Activated T-helper 2 cell treated with anti-CD3 and anti-CD28 coated beads, Interferon-gamma antibody, Interleukin-2, Interleukin-4, amounts not matched to agents 10 μg/mL and 5 μg/mL and 100 μg/mL, durations not matched to agents 14 hours and 24 hours and 36 hours (primary cell): ENCODE measurements at places on chromosomes 1 and 21.

- DNase-seq = no peak
These were observed 119.3 kb downstream of the HLCS start for GRCh38 chr21:36847189-36847588.

- no peak for DNase-seq
These were observed 215.8 kb downstream of the MATN1 start for GRCh38 chr1:30507401-30508174.

GRCh38 chr1:246934765-246935164, 3.0 kb upstream of the AHCTF1 start:
- no peak for DNase-seq

DNA sequence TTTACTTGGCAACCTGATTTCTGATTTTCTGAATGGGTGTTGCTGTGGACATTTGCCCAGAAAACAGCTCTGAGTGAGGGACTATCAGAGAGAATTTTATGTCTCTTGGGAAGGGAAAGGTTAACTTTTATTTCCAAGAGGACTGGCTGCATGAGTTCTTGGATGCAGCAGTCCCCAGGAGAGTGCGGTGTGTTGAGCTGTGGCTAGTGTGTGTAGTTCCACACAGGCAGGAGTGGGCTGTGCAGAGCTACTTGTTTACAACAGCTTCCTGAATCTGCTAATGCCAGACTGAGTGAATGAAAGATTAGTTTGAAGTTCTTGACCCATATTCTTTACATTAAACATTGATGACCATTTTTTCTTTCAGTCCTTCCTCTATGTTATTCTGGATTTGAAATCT, 41.0 kb upstream of the APOBEC4 start:
- no peak for DNase-seq

DNA sequence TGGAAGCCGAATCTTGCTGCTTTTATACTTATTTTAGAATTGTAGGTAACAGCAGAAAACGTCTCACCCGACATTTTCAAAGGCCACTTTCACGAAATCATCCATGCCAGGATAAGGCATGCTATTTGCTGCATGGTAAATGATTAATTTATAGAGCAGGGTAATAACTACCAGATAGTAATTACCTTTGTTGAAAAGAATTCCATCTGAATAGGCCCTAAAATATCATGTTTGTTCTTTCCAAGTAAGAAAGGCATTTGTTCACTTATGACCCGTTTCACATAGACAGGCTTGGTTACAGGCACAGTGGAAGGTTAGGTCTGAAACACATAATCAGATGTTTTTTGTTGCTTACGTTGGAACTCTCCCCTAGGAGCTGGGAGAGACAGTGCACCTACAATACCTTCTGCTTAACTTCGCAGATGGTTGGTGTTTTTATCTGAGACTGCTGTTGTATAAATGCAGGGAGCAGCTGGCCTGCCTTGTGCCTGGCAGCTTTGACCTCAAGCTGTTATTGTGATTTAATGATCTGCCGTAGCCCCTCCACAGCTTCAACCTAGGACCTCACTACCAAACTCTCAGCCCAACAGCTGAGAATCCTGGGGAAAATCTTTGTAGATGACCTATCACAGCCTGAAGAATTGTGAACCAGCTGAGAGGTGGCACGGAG, 1.6 kb downstream of the SLC44A3 start:
- DNase-seq = no peak

- no peak for DNase-seq
These were observed 63.8 kb downstream of the CD34 start for GRCh38 chr1:207847116-207847515.

DNA sequence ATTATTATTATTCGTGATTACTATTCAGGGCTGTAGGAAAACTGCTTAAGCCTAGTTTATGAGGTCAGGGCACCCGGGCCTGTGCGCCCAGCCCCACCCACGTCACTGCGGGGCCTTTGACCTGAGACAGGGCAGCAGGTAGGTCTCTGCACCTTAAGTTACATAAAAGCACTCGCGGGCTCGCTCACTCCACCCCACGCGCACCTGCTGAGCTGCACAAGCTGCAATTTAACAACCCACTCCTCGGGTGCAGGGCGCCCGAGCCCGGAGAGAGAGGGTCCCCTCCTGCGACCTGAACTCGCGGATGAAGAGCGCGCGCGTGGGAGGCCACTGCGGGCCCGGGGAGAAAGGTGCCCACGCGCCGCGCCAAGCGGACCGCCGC, 477 bp downstream of the ICMT start:
- DNase-seq = no peak
